ENCODE measurements at places on chromosomes 5 and 9. TPM values are rescaled to one million over a fixed set of nuclear protein-coding genes. Genes with fewer than 3 reads are reported as not detected.

FCHO2 gene
- total RNA-seq = 25.9 TPM

CLTB gene
- 171 TPM for total RNA-seq

GGTA1 gene
- 5.4 TPM for total RNA-seq

ARSK gene
- total RNA-seq = 1.6 TPM

CEMIP2 gene
- total RNA-seq = 660 TPM

OBP2B gene
- total RNA-seq = not detected

ZBED3 gene
- 1.1 TPM for total RNA-seq

JAKMIP2 gene
- not detected for total RNA-seq

TOR1A gene
- 26.8 TPM for total RNA-seq

BSPRY gene
- not detected for total RNA-seq

CD180 gene
- total RNA-seq = under 0.01 TPM

DUSP1 gene
- total RNA-seq = 81.3 TPM

GRCh38 chr5:60517094-60517694, 182.8 kb downstream of the DEPDC1B start:
- no peak for DNase-seq

DNA sequence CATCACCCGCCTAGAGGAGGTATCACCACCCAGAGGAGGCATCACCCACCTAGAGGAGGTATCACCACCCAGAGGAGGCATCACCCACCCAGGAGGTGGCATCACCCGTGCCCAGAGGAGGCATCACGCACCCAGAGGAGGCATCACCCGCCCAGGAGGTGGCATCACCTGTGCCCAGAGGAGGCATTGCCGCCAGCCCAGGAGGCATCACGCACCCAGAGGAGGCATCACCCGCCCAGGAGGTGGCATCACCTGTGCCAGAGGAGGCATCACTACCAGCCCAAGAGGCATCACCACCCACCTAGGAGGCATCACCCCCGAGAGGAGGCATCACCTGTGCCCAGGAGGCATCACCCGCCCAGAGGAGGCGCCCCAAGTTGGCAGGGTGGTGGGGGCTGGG, 2.6 kb downstream of the NOTCH1 start:
- no peak for DNase-seq

DNA sequence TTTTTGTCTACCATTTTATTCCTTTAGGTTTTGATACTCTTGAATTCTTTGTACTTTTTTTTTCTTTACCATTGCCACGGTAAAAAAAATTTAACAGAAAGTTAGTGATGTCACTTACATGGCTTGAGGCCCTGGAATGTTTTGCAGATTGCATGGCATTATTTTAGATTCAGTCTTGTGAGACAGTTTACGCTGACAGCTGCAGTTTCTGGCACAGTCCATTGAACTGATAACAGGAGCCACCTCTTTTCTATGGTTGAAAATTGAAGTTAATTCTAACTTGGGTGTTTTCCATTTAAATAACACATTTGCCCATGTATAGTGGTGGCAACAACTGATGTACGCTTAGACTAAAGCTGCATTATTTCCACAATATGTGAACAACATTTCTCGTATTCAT, 1028.5 kb downstream of the CDH18 start:
- no peak for DNase-seq

- DNase-seq = no peak
These were observed 41.6 kb downstream of the ERGIC1 start for GRCh38 chr5:172875505-172876279.

- DNase-seq = peak; percentile 48
These were observed 411.0 kb downstream of the MAT2B start for GRCh38 chr5:163916376-163916775.

- peak; percentile 35 for DNase-seq
These were observed at the start of gene ZNF462 for GRCh38 chr9:106862821-106863720. Gene ZNF462, plus strand, starts transcription at chr9:106863166. Its CDS starts 60,218 bp downstream, at chr9:106923384.

GRCh38 chr9:125811002-125811401, 63.8 kb downstream of the PBX3 start:
- no peak for DNase-seq

GRCh38 chr5:51279983-51280706, 103.1 kb upstream of the ISL1 start:
- no peak for DNase-seq

GRCh38 chr5:157464519-157465171, 4.6 kb downstream of the NIPAL4 start:
- DNase-seq = peak; percentile 76

DNA sequence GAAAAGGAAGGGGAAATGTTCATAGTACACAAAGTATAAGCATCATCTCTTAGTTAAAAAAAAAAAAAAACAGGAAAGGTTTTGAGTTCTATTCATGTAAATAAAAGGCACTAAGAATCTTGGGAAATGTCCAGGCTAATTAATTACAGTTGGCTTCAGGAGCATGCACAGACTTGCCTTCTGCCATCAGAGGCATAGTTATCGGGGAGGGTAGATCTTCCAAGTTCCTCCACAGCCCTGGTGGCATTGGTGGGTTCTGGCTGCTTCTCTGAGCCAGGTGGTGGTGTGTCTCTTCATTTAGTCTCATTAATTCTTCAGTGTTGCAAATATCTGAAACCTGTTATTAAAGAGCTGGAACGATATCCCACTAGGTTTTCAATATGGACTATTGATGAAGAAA, 85.2 kb downstream of the TMEM252 start:
- DNase-seq = no peak

GRCh38 chr5:36417221-36417620, 115.5 kb upstream of the RANBP3L start:
- no peak for DNase-seq

DNA sequence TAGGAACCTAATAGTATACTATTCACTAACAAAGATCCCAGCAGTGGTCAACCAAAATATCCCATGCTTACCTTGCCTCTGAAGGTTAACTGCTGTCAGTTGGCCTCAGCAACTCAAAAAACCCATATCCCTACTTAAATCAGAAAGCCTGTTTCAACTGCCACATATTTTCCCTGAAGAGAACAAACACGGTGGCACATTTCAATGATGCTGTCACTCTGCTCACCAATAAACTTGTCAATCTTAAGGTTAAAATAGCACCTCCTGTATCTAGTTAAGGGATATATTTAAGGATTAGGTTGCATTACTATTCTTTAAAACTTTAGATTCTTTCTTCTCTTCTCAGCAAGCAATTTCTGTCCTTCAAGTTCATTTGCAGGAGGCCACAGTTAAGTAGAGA, 986.9 kb downstream of the CDH18 start:
- DNase-seq = no peak

- DNase-seq = no peak
These were observed 29.0 kb downstream of the SARDH start for GRCh38 chr9:133709015-133709611.

GRCh38 chr5:5025774-5026408, 114.2 kb upstream of the ADAMTS16 start:
- no peak for DNase-seq

GRCh38 chr9:33458444-33458843, 11.1 kb upstream of the AQP3 start:
- DNase-seq = peak; percentile 44

DNA sequence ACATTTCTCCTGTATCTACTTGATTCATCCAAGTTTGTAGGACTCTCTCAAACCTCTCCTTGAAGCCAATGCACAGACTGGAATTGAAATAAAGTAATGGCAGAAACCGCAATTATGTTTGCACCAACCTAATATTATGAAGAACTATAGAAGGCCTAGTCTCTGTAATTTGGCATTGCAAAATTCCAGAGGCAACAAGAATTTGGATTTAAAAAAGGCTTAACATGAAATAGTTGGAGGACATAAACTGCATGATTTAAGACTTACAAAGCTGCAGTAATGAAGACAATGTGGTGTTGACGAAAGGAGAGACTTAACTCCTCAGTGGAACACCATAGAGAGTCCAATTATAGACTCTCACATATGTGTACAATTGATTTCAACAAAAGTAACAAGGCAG, 117.8 kb upstream of the MINAR2 start:
- DNase-seq = no peak

- DNase-seq = no peak
These were observed 43.4 kb upstream of the S1PR3 start for GRCh38 chr9:88947581-88948573.

GRCh38 chr5:125603321-125603720, 819.9 kb upstream of the GRAMD2B start:
- DNase-seq = no peak

DNA sequence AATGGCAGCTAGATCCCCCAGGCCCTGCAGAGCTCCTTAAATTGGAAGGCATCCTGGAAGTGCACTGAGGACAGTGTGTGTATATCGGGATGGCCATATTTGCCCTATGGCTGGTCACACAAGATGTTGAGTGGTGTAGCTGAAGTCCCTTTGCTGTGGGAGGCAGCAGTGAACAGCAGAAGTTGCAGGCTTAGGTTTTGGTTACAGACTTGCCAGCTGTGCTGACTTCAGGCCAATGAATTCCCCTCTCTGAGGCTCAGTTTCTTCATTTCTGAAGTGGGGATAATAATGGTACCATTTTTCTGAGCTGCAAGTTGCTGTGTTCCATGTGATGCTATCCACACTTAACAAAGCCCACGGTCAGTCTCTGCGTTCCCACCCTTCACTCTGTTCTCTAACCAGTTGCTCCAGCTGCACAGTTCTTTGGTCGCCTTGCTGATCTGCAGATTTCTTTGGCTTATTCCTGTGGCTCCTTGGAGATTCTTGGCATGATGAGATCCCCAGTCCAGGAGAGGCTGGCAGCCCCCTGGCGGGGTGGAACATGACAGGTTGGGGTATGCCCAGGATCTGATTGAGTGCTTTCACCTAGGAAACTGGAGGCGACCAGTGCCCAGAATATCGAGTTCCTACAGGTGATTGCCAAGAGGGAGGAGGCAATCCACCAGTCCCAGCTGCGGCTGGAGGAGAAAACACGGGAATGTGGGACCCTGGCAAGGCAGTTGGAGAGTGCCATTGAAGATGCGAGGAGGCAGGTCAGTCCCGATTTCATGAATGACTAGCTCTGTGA, 6.5 kb upstream of the GLE1 start:
- no peak for DNase-seq
